ENCODE measurements at places on chromosomes 13 and 19.

DNA sequence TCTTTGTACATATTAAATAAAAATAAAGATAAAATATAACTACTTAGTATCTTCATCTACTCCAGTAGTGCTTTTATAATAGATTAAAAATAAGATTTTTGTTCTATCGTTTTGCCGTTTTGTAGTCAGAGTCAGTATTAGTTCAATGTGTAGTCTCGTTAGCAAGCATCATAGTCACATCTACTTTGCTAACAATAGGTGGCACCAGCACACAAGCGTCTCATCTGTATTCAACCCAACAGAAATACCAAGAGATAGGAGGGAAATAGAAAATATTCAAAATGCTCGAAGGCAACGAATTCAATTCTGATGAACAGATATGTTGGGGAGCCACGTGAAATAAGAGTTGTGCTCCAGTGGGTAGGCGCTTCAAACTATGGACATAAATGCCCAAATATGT, 21.4 kb upstream of the MICU2 start:
- peak; percentile 55 for DNase-seq

GRCh38 chr13:112510987-112511685, 76.8 kb downstream of the TUBGCP3 start:
- DNase-seq: no peak

- no peak for DNase-seq
Measured at GRCh38 chr19:29631450-29631849, 25.4 kb downstream of the POP4 start.

DNA sequence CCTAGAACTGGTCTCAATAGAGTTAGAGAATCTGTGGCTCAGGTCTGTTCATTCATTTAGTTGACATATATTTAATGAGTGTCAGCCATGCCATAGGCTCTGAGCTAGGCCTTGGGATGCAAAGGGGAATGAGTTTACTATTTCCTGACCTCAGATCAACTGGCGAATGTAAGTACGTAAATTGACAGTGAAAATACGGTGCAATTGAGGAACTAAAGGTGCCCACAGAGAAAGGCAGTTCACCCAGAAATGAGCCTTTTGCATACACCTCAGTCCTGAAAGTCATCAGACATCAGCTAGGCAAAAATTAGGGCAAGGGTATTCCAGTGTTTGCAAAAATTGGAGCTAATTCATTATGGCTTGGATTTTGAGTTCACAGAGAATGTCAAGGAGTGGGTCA, 20.6 kb upstream of the UPF3A start:
- no peak for DNase-seq

DNA sequence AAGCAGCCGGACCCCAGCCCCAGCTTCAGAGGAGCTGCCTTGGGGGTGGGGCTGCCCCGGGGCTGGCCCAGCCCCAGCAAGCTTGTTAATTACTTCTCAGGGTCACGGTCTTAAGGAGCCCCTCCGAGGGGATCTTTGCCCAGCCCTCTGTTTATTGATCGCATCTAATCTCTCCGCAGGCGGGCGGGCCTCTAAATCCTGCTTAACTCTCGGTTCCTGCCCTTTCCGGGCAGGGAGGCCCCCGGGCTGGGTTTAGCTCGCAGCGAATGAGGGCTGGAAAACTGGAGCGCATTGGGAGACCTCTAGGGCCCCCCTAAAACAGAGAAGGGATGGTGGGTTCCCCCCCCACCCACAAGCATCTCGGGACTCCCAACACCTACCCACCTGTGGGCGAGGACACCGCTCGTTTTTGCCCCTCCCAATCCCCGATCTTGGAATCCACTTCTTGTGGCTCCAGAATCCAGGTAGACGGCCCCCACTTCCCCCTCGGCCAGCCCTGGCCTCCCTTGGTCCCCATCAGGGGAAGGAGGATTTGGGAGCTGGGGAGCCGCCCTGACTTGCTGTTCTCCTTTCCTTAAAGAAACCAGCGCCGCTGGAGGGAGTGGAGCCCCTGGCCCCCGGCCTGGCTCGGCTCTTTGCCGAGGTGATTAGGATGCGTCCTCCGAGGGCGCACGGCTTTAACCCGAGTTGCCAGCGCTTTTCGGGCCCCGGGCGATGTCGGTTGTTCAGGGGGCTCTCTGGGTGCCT, 59.5 kb upstream of the ADGRL1 start:
- DNase-seq: no peak

- no peak for DNase-seq
Measured at GRCh38 chr13:33838647-33839046, 20.7 kb downstream of the RFC3 start.

- DNase-seq: no peak
Measured at GRCh38 chr13:99003851-99004471, 26.1 kb upstream of the DOCK9 start.

GRCh38 chr13:108200781-108201398, 14.4 kb downstream of the LIG4 start:
- peak; percentile 71 for DNase-seq

Data from HCEC 1CT (cell line).